ENCODE measurements at places on chromosomes 2 and 18.

DNA sequence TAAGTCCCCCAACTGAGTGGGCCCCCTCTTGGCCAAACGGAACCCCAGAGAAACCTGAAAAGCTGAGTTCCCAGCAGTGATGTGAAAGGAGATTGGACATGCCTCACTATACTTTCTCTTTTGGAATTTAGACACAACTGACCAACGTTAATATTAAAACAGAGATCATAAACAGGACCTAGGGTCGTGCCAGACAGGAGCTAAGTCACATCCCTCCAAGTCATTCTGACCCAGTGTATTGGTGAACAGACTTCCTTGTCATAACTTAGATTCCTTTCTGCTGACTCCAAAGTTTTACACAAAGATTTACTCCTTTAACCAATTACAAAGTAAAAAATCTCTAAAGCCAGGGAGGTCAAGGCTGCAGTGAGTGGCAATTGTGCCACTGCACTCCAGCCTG is 46.9 kb downstream of the UXS1 start:
- DNase-seq: no peak

DNA sequence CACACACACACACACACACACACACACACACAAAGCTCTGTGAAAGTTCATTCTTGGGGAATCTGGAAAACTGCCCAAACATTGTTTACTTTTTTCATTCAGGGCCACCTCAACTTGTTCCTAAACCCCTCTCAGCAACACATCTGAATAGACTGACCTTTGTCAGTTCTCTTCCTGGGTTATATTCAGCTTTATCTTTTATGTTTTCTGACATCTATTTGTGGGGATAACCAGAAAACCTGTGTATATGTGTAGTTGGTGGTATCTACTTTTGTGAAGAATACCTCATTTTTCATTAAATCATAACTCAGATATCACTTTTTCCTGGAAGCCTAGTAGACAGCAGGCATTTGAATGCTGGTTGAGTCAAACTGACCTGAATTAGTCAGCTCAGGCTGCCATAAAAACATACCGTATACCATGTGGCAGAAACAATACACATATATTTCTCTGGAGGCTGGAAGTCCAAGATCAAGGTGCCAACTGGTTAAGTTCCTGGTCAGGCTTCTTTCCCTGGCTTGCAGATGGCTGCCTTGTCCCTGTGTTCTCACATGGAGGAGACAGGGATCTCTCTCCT is 11.0 kb upstream of the RNF144A start:
- DNase-seq: no peak

- no peak for DNase-seq
Measured at GRCh38 chr18:35387152-35387571, 10.0 kb upstream of the ZNF396 start.

DNA sequence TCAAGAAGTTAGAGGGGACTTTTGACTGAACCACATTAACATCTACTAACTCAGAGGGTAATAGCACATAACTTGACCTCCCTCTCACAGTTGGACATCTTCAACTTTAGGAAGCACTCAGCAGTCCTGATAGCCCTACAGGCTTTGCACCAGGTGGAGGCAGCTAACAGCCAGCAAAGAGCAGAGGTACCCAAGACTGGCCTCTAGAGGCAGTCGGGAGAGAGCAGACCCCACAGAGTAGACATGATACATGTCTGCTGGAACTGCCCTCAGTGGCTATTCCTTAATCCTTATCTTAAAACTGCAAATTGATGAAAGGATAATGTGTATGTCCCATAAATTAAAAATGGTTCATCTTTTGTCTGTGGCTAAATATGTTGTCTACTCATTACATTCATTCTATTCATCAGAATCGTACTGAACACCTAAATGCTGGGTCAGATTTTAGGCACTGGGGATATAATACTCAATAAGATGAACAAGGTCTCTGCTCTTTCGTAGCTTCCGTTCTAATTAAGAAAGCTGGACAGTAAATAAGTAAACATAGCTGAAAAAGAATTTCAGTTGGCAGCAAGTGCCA is 49.8 kb downstream of the CAB39 start:
- DNase-seq: peak; percentile 16
